ENCODE measurements at places on chromosomes 7 and 10.

DNA sequence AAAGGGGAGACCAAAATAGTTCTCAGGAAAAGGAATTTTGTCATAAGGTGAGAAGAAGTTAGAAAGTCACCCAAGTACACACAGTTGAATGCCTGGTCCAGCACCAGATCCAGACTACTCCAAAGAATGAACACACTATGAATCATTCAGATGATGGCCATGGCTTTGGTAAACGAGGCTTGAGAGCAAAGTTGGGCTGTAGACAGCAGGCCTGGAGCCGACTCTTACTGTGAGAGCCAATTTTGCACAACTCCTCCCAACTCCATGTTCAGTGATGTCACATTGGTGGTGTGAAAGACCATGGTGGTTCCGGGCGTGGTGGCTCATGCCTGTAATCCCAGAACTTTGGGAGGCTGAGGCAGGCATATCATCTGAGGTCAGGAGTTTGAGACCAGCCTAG is 131.6 kb downstream of the PKD1L1 start:
- DNase-seq = no peak

DNA sequence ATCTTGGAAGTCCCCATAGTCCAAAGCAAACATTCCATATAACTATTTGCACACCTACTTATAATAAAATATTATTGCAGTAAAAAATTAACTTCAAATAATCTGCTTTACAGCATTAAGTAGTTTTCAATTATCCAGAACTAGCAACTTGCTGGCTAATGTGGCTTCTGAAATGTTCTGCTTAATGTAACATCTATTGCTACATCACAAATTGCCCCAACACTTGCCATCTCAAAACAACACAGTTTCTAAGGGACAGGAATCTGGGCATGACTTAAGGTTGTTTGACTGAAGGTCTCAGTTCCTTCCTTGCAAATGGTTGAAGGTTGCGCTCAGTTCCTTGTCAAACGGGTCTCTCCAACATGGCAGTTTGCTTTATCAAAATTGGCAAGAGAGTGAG is 378.5 kb upstream of the SEMA3C start:
- DNase-seq = no peak

DNA sequence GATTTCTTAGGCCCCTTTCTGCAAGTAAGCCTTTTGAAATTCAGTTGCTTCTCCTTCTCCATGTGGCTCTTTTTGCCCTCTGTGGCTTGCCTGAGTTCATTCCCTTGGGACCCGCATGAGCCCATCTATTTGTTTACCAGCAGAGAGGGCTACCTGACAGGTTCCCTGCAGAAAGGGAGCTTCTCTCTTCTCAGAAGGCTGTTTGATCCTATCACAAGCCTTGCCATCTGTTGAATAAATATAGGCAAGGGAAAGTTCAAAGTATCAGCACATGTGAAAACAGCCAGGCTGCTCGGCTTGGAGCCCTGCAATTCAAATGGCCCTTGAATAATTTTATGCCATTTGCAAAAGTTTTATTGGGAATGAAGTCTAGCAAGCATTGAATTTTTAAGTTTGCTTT is 720.2 kb upstream of the FZD8 start:
- DNase-seq = peak; percentile 28

- DNase-seq = no peak
These were observed 175.1 kb downstream of the SEPTIN7 start for GRCh38 chr7:35975851-35976454.

- DNase-seq = no peak
These were observed 125.6 kb downstream of the CALN1 start for GRCh38 chr7:72286519-72286918.

GRCh38 chr7:140084142-140084655 is 21.4 kb upstream of the PARP12 start:
- DNase-seq = no peak

DNA sequence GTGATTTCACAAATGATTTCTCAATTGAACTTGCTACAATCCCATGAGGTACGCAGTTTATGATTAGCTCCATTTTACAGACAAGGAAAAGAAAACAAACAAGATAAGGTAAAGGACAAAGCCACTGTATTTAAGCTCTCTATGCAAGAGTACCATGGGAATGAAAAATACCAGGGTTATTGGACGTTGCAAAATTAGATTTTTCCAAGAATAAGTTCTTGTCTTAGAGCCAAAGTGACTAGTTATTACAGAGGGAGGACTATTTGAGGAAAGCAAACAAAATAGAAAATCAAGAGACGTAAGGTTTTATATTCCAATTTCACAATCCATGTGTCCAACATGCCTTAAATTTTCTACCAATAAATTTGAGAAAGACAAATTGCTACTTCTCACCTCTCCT is 97.9 kb upstream of the PTN start:
- no peak for DNase-seq

GRCh38 chr7:124791426-124791825 is 25.8 kb upstream of the GPR37 start:
- DNase-seq = no peak

GRCh38 chr10:128744811-128745305 is 618.6 kb upstream of the MKI67 start:
- no peak for DNase-seq

- no peak for DNase-seq
These were observed 15.2 kb downstream of the PALD1 start for GRCh38 chr10:70493660-70494234.

DNA sequence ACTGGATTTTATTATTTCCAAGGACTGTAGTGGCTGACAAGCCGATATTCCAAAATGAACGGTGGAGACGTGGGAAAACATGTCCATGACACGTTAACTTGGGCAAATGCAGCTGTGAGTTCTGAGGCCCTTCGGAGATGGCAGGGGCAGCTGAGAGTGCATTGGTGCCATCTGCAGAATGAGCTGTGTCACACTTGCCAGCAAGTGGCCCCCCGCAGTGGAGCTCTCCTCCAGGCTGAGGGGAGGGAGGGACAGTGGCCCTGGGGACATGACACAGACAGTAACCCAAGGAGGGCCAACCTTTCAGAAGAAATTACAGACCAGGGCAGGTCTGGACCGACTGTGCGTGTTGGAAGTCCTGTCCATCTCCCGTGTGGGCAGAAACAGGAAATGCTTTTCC is 139.4 kb downstream of the SVIL start:
- DNase-seq = no peak

- DNase-seq = no peak
These were observed 24.1 kb upstream of the TRIM8 start for GRCh38 chr10:102620138-102620590.

GRCh38 chr10:18010050-18010449 is 58.3 kb downstream of the SLC39A12 start:
- DNase-seq = no peak

GRCh38 chr10:35058686-35059085 is 31.5 kb downstream of the CUL2 start:
- DNase-seq = no peak

- DNase-seq = no peak
These were observed 475.3 kb downstream of the PLXNA4 start for GRCh38 chr7:132100981-132101380.

GRCh38 chr7:1214516-1214915 is 18.2 kb upstream of the UNCX start:
- no peak for DNase-seq

DNA sequence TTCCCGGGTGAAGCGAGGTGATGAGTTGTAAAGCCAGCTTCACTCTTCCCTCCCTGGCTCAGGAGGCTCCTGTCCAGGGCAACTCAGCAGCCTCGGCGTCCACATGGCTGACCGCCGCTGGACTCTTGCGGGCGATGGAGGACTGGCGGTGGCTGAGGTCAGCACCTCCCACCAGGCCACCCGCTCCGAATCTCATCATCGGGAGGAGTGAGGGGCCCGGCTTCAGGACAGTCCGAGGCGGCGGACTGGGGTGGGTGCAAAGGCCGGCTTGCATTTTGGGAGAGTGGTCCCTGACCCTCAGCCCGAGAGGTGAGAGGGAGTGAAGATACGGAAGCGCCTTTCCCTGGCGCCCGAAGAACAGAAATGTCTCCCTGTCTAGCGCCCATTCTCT is 759 bp downstream of the DNAJB12 start:
- DNase-seq = no peak

GRCh38 chr7:30493228-30493627 is 11.4 kb downstream of the GGCT start:
- no peak for DNase-seq

- no peak for DNase-seq
These were observed 4.7 kb downstream of the ZDHHC6 start for GRCh38 chr10:112442063-112442462.
